HepG2 (cell line): ENCODE measurements at places on chromosomes 1 and 21.
A peak's percentile ranks its signal among the peaks of the same experiment; 100 is the strongest.

DNA sequence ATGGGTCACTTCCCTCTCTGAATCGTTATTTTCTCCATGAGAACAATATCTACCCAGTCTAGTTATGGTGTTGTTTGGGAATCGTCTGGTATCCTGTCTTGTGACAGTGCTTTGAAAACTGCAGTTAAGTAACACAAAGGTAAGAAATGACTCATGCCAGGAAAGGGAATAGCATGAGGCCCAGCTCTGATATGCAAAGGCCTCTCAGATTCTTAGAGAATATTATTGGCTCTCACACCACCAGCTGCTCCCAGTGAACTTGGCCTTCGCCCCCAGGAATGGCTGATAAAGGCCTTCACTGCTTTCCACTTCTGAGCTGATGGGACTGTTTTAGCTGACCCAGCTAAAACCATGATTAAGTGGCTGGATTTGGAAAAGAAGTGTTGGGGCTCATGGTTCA, 27.1 kb downstream of the NEK2 start:
- peak; percentile 89 for DNase-seq

- peak; percentile 7 for DNase-seq
Measured at GRCh38 chr1:66938613-66939012, 13.8 kb downstream of the MIER1 start.

- DNase-seq = no peak
Measured at GRCh38 chr1:223885614-223886013, 39.9 kb upstream of the TP53BP2 start.

DNA sequence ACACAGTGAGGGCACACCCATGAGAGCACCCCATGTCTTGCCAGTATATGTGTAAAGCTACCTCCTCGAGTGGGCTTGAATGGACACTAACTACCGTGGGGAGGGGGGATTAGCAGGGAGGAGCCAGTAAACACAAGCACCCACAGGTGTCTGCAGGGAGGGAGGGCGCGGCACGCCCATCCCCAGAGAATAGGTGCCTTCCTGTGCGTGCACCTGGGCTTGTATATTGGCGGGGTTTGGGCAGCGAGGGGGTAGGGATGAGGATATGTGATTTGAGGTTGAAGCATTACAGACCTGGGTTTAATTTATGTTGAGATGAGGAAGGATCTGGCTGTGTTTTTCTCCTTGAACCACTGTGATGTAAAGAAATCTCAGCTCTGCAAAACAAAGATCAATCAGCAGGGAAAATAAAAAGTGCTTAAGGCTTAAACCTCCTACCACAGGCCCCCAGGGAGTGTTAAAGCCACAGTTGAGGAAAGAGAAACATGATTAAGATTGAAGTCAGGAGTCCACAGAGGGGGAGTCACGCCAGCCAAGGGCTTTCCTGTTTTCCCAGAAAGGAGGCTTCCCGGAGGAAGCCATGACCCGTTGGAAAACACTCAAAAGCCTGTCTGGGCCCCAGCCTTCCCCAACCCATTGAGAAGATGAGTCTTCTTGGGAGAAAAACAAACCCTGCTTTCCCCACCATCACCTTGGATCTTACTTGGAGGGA, 80.0 kb downstream of the CAMK2N1 start:
- DNase-seq = no peak

- peak; percentile 48 for DNase-seq
Measured at GRCh38 chr1:24416666-24417391, 1.2 kb downstream of the NIPAL3 start.

- no peak for DNase-seq
Measured at GRCh38 chr21:28229814-28230213, 762.9 kb downstream of the LTN1 start.

- DNase-seq = no peak
Measured at GRCh38 chr1:221141606-221142285, 262.5 kb downstream of the HLX start.

DNA sequence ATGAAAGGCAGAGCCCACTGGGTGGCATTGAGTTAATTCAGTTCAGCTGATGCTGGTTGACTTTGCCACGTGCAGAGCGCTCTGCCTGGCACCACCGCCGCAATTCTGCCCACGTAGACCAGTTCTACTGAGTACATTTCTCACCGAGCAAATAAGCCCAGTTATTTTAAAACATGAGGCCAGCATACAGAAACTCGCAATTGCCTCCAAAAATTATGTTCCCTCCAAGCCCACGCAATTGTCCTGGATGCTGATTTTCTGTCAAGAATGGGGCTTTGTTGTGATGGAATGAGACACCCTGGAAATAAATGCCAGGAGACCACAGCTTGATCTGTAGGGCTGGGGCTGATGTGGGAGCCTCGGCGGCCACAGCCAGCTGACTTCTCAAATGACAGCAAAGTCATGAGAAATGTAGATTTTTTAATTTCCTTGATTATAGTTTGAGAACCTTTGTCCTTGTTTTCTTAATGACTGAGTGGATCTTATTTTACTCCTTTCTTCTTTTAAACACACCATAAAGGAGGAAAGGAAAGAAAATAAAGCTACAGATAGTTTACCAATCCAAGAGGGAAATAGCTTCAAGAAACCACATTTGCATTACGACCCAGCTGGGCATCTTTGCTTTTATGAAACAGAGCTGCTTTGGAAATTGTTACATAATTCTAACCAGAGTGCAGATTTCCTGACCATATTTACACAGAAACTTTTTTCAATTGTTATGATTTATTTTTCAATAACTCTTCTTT, 11.6 kb upstream of the PARP1 start:
- no peak for DNase-seq

DNA sequence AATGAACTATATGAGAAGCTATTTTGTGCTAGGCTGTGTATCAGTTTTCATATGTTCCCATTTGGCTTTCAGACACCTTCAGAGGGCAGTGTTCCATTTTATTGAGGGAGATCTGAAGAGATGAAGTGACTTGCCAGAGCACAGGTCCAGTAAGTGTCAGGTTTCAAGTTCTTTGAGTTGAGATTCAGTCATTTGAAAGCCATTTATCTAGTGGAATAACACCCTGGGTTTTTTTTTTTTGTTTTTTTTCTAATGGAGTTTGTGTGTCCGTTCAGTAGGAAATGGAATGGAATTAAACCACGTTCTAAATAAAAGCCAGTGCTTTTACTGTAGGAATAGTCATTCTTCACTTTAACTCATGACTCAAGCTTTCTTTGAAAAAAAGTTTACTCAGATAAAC, 652.9 kb upstream of the USP24 start:
- peak; percentile 3 for DNase-seq

GRCh38 chr1:100076319-100076718, 56.4 kb downstream of the SASS6 start:
- no peak for DNase-seq

GRCh38 chr1:108017698-108018097, 52.7 kb upstream of the VAV3 start:
- no peak for DNase-seq

DNA sequence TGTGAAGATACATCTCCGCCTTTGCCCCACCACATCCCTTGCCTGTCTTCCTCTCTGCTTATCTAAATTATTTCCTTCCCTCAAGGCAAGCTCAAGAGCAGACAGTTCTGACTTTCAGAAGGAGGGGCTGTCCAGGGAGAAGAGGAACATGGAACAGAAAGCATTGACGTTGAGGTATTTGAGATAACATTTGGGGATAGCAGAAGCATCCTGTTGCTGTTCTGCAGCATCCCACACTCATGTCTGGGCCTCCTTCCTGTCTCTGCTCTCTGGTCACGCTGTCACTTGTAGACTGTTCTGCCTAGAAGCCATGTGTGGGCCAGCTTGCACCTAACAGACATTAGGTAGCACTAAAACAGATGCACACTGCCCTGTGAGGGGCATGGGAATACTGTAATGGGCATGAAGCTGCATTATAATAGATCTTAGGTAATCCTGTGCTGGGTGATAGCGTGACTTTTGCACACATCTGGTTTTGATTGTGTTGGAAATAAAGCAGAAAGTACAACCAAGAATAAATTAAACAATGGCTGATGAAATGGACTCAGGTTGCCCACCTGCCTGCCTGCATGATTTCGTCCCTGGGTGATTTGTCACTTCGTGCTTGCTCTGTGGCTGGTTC, 660 bp upstream of the RD3 start:
- DNase-seq = no peak

GRCh38 chr1:229254910-229255541, 15.9 kb upstream of the RAB4A start:
- DNase-seq = peak; percentile 41

- DNase-seq = no peak
Measured at GRCh38 chr1:17158961-17159360, 39.7 kb upstream of the PADI2 start.

DNA sequence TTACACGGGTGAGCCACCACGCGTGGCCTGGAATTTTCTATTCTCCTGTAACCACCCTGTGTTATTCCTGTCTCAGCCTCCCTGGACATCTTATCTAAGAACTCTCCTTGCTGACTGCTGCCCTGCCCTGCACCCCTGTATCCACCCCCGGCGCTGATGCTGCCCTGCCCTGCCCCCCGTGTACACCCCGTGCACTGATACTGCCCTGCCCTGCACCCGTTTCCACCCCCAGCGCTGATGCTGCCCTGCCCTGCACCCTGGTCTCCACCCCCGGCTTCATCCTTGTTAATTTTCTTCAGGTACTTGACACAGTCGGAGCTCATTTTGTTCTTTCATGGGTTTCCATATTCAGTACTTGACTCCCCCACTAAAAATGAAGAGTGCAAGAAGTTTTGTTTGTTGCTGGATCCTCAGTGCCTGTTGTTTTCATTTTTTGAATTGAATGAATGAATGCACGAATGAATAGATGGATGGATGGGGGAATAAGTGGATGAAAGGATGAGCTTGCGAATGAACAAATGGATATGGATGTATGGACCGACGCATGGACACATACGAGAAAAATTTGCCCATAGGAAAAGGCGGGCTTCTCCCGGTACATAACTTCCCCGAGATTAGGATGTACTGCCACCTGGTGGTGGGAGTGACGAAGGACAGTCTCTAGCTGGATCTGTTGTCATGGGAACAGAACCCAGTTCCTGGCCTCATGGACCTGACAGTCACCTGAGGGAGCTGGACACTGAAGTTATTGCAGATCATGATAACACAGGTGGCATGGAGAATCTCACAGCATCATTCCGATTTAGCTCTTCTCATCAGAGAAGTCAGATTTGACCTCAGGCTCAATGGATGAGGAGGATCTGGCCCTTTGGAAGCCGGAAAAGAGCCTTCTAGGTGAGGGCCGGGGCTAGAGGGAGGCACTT, 14.9 kb downstream of the AADACL4 start:
- DNase-seq = peak; percentile 83

GRCh38 chr21:38148046-38148445, 108.7 kb upstream of the KCNJ15 start:
- no peak for DNase-seq

GRCh38 chr21:29418813-29419212, 120.1 kb downstream of the BACH1 start:
- no peak for DNase-seq

- DNase-seq = no peak
Measured at GRCh38 chr1:46806196-46807020, 7.6 kb downstream of the CYP4B1 start.

DNA sequence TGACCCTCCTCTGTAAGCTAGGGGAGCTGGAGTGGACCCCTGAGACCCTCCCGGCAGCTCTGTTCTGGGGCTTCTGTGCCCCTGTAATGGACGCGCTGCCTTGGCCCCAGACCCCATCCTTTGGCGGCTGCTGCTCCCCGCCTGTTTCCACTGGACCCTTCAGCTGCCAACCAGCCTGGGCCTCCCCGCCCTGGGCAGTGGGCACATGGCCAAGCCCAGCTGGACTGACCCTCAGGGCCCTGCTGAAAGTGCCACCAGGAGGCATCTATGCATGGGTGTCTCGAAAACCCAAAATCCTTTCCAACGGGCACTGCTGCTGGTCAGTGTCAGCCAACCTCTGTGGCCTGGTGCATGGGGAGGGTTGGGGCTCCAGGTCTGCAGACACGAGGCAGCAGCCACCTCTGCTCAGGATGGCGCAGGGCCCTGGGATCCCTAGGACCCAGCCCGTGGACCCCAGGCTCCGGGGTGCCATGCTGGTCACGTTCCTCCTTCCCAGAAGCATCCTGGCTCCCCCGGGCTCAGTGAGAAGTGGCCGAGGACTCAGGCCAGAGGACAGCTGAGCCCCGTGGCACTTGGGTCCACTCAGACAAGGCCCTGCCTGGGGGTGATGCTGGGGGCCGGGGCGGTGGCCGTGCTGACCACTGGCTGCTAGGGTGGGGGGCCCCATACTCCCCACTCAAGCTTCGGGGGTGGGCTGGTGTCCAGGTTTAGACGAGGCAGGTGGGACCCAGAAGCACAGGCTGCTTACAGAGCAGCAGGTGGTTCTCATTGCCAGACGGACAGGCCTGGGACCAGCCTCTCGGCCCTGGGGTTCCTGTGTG, 46.9 kb downstream of the SLX9 start:
- no peak for DNase-seq

DNA sequence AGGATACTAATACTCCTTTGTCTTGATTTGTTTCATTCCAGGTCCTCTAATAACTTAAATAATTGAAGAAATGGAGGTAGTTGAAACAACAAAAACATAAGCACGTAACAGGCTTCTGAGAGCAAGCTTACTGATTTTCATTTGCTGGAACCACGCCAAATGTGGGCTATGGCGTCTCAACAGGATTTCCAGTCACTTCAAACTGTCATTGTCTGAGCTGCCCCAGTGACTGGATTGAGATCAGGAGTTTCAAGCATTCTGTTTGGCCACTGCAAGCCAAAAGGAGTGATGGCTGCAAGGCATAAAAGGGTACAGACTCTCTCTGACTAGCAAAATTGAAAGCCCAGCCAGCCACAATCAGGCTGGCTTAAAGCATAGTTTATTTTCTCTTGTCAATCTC, 289.9 kb downstream of the DPYD start:
- no peak for DNase-seq

- no peak for DNase-seq
Measured at GRCh38 chr1:73821520-73821919, 376.5 kb downstream of the LRRIQ3 start.

DNA sequence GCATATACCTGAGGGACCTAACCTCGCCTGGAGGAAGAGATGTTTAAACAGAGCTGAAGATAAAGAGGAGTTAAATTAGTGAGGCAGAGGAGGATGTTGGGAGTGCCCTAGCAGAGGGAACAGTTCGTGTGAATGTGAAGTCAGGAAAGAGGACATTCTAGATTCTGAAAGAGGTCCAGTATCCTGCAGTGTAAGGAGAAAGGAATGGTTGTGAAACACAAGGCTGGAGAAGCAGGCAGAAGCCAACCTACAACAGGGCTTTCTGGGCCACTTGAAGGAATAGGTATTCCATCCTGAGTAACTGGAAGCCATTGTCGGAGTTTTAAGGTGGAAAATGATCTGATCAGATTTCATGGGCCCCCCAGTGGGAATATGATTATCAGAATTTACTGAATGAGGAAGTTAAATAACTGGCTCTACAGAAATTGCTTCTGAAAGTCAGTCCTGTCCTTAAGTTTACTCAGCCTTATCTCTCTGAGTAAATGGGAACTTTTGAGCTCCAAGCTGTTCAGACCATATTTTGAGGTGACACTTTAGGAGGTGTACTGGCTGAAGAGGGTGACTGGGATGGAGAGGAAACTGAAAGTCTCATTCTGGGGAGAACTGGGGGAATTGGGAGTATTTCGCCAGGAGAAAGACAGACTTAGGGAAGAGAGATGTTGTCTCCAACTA, 24.4 kb upstream of the FAAH start:
- no peak for DNase-seq
